ENCODE measurements at places on chromosomes 1 and 21. TPM values are rescaled to one million over a fixed set of nuclear protein-coding genes. Genes with fewer than 3 reads are reported as not detected.

The OR10J1 gene
- total RNA-seq: not detected

GRCh38 chr1:10867138-10867721 is 70.8 kb upstream of the CASZ1 start:
- no peak for DNase-seq

The ORC1 gene
- total RNA-seq: 0.45 TPM

DNA sequence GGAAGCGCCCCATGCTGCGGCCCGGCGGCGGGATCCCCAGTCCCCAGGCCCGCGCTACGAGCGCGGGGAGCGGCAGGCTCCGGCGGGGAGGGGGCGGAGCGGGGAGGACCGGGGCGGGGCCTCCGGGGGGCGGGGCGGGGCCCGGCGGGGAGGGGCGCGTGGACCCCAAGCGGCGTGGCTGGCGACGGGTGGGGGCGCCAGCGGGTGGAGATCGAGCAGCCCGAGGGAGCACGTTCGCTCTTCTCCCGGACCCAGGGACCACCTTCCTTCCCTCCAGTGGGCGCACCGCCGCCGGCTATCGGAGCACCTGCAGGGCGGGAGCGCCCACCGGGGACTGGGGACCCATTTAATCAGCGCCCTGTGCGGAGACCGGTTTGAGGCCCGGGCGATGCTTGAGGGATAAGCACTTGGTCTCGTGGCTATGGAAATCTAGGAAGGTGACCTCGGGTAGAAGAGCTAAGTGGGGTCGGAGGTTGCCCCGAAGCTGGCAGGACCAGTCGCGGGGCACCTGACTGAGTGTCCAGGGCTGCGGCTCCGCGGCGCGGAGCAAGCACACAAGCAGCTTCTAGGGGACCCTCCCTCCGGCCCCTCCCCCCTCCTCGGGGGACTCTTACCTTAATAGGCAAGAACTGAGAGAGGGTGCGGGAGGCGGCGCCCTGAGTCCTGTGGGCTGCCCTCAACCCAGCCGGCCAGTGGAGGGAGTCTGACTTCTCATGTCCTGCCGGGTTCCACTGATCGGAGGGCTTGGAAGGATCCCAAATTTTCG is at the start of gene TSPAN2:
TSPAN2 (minus strand) TSS at position 84 of the 766 bp plus-strand sequence; CDS start at position 13, 71 bp downstream.
- peak; percentile 34 for DNase-seq

GRCh38 chr1:16187748-16188401 is 24.6 kb downstream of the ARHGEF19 start:
- peak; percentile 73 for DNase-seq

DNA sequence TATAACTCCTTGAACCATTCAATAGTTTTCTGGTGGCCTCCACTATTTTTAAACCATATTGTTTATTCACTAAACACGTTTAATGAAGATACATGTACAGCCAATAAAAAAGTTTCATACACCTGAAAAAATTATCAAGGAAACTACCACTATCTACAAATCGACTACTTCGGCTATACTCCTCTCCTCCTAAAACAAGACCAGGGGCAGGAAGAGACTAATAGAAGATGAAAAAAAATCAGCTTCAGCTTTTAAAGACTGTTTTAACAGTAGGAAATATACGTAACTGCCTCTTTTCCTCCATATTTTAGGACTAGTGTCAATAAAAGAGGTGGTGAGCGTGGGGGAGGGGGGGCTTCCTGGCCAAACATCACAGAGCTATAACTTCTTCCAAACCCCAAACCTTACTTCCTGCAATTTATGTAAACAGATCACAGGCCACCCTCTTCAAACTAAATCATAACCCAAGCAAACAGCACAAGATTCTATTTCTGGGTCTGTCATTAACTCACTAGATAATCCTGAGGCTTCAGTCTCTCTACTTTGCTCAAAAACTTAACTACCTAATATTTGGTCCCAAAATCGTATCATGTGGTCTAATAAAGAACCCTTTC is 15.1 kb downstream of the FOXJ3 start:
- DNase-seq: no peak

The NGF gene
- not detected for total RNA-seq

DNA sequence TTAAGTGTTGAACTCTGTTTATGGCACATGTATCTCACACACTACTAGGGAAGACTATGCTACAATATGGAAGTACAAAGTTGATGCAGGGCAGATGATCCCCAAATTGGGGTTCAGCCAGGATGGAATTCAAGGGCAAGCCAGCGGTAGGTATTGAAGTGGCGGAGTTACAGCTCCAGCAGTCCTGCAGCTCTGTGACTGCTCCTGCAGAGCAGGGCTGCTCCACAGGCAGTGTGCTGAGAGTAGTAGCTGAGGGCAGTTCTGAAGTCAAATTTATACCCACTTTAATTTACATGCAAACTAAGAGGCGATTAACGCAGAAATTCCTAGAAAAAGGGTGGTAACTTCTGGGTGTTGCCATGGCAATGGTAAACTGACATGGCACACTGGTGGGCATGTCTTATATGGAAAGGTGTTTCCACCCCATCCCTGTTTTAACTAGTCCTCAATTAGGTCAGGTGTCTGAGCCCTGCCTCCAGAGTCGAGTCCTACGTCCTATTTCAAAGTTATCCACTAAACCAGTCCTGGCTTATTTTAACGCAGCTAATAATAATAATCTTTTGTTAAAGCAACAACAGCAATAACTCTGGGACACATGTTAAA is 20.6 kb upstream of the CENPF start:
- DNase-seq: no peak

The TTC24 gene
- total RNA-seq: not detected

DNA sequence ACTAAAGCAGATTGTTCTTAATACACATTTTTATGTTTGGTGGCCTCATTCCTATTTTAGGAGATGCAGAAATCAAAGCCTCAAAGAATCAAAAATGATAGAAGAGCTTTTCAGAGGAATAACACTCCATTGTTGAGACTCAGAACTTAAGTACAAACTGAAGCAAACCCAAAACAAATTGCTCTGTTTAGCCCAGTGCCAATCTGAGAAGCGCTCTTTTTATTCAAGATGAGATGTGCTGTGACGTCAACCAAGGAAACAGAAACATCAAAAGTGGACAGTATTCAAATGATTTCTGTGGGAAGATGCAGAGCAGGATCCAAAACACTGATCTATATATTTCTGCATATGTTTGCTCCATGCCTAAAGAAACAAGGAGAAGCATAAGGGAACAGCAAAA is 18.0 kb downstream of the COLGALT2 start:
- DNase-seq: no peak
